ENCODE measurements at places on chromosomes 6 and 20.

DNA sequence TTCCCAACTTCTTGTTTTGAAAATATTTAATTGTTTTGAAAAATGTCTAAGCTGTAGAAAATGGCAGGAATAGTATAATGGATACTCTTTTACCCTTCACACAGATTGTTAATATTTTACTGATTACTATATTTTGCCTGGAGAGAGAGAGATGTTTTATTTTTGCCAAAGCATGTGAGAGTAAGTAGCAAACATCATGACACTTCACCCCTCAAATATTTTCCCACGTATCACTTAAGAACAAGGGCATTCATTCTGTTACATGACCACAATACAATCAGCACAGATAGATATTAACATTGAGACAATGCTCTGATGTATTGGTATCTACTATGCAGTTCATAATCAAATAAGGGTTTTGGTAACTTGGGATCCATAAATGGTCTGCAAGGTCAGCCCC, 116.5 kb downstream of the CCDC170 start:
- DNase-seq = no peak

- no peak for DNase-seq
These were observed 343.8 kb downstream of the SYNE1 start for GRCh38 chr6:152293404-152293803.

GRCh38 chr20:8183526-8183925, 51.5 kb downstream of the PLCB1 start:
- DNase-seq = no peak

- DNase-seq = no peak
These were observed 1.1 kb upstream of the JARID2 start for GRCh38 chr6:15244620-15245360.

DNA sequence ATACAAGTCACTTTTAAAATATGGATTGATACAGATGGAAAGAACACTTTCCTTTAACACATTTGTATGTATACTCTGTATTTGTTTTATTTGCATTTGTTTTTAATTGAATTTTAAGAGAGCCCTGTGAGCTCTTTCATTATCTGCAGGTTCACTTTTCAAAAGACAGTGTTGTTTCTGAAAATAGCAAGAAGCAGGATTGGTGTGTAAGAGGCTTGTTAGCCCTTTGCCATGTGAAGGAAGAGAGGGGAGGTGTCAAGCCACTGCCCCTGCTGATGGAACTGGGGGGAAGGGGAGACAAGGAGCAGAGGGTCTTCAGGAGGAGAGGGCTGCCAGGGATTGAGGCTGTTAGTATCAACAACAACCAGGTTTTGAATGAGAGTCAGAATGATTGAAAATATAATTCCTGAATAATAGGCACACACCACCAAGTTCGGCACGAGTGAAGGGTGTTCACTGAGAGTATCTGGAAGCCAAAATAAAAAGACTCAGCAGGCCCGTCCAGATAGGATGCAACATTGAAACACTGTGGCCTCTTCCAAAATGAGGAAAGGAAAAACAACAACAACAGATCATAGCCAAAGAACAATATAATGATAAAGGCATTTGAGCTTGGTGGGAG, 12.6 kb upstream of the PBOV1 start:
- DNase-seq = no peak

GRCh38 chr6:111484633-111484930, 1.6 kb upstream of the REV3L start:
- no peak for DNase-seq

DNA sequence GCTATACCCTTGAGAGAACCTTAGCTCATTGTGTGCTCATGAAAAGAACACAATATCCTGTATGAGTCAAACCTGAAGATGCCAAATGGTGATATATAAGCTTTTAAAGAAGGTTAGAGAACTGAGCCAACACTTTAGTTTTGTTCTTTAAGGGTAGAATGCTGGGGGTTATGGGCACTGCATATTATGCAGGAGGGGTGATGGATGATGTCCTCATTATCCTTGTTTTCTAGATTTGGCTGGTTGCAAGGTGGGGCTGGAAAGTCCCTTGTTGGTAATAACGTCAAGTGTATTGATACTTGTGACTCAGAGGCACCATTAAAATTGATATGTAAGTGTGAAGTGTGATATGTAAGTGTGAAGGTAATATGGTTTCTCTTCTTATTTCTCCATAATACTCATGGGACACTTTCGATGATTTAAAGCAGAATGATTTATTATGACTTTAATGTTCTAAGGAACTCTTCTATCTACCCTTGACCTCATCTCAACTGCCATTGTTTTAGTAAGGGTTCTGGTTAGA, 113.7 kb upstream of the DTNBP1 start:
- DNase-seq = no peak

DNA sequence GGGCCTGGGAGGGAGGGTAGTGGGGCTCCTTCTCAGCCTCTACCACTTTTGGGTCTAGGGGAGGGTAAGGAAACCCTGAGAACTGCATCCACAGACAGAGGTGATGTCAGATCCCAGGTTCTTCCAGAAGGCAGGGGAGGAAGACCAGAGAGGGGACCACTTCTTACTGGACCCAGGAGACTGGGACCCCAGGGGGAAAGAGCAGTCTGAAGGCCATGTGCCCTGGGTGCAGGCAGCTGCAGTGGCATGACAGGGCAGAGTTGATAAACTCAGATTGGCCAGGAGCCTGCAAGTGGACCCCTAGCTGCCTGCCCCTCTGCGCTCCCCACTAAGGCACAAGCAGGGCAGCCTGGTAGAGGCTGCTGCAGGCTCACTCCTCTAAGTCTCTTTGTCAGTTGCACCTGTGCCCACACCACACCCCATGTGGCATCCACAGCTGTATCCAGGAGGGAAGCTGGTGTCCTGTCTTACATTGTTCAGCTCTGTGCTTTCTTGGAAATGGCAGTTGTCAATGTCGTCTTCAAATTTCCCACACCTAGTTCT, 2.7 kb downstream of the CST9L start:
- no peak for DNase-seq

DNA sequence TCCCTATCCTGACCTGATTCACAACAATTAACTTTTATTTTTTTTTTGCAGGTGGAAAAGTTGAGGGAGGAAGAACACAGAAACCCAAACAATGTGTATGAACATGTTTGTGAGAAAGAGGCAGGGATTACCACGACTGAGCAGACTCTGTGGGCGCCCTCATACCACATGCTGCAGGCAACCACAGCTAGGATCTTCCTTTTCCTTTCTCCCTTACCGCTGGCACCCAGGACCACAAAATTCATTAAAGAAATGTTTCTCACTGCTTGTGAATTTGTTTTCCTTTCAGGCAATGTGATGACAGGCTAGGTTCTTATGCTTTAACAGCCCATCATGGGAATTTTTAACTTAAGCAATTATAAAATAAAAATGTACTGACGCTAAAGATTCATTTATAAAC, 287.1 kb downstream of the GMDS start:
- no peak for DNase-seq

GRCh38 chr6:131946992-131947955, 3.9 kb downstream of the CCN2 start:
- DNase-seq = no peak

GRCh38 chr20:63534427-63534830, 2.7 kb downstream of the PTK6 start:
- no peak for DNase-seq

- DNase-seq = no peak
These were observed 129.6 kb upstream of the DOK5 start for GRCh38 chr20:54345821-54346220.
